ENCODE measurements at places on chromosomes 1 and 21. TPM values are rescaled to one million over a fixed set of nuclear protein-coding genes. Genes with fewer than 3 reads are reported as not detected.

The TMEM54 gene
- 7.7 TPM for polyA plus RNA-seq

GRCh38 chr21:32455548-32455947 lies 43.0 kb downstream of the EVA1C start:
- no peak for DNase-seq

GRCh38 chr1:246377625-246378153 lies 129.4 kb downstream of the SMYD3 start:
- no peak for DNase-seq

DNA sequence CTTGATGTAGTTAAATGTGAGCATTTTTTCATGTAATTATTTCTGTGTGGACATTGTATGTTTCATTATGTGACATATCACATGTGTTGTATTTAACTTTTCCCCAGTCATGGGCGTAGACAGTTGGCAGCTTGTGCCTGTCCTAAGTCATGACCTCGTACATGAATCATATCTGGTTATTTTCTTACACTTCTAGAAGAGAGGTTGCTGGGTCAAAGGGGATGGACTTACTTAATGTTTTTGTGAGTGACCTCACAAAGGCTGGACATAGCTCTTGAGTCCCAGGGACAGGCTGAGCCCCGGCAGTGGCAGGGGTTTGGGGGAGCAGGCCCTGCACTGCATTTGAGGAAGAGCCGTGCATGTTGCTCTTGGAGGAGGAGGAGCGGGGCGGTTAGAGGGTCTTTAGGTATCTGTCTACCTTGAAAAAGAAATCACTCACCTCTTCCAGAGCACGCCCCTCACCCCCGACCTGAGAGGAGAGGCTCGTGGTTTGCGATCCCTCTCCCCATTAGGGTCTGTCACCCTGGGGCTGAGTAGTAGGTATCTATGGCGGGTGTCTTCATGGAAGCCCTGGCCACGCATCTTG lies 16.4 kb downstream of the IFNGR2 start:
- DNase-seq: no peak

GRCh38 chr1:178411756-178412399 lies 84.9 kb downstream of the CLEC20A start:
- DNase-seq: no peak

GRCh38 chr1:22489823-22490222 lies 38.2 kb downstream of the ZBTB40 start:
- DNase-seq: no peak

The S100A7A gene
- not detected for polyA plus RNA-seq

DNA sequence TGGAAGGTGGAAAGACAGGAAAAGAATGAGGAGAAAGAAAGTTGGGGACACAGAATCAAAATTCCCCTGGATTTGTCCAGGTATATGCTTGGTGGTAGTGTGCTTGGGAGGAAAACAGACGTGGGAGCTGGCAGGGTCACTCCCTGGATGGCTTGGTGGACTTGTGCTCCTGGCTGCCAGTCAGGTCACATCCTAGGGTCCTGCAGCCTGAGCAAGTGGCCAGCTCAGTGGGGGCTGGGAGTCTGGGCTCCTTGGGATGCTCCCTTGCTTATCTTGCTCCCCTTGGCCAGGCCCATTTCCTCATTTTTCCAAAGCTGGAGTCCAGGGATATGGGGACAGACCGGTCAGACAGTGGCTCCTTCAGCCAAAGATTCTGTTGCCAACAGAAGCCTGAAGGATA lies 144.0 kb downstream of the CNIH3 start:
- DNase-seq: no peak

The UBE4B gene
- polyA plus RNA-seq: 55.0 TPM

GRCh38 chr1:210231846-210232510 lies 618 bp upstream of the SERTAD4 start:
- no peak for DNase-seq

The CLIC6 gene
- 1.5 TPM for polyA plus RNA-seq

The ADORA3 gene
- 1.1 TPM for polyA plus RNA-seq

- DNase-seq: no peak
Measured at GRCh38 chr1:35629051-35629450, 12.3 kb downstream of the PSMB2 start.

- no peak for DNase-seq
Measured at GRCh38 chr1:226233293-226233692, 9.8 kb downstream of the MIXL1 start.

The LRRC39 gene
- polyA plus RNA-seq: 1.8 TPM

- DNase-seq: no peak
Measured at GRCh38 chr1:168867941-168868634, 139.1 kb upstream of the DPT start.
